Inflammatory macrophage treated with lipopolysaccharide for 4 hours (primary cell): ENCODE measurements at places on chromosomes 3 and 15.

DNA sequence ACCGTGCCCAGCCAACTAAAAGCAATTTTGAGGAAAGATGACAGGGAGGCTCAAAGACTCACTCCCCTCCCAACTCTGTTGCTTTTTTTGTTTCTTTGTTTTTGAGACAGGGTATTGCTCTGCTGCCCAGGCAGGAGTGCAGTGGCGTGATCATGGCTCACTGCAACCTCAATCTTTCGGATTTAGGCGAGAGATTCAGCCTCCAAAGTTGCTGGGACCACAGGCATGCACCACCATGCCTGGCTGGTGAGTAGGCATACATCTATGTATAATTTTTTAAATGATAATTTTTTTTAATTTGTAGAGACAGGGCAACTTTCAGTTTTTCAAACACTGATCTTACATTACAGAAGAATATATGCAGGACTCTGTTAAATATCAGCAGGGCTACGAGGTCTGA is 15.8 kb upstream of the THUMPD3 start:
- DNase-seq = no peak

DNA sequence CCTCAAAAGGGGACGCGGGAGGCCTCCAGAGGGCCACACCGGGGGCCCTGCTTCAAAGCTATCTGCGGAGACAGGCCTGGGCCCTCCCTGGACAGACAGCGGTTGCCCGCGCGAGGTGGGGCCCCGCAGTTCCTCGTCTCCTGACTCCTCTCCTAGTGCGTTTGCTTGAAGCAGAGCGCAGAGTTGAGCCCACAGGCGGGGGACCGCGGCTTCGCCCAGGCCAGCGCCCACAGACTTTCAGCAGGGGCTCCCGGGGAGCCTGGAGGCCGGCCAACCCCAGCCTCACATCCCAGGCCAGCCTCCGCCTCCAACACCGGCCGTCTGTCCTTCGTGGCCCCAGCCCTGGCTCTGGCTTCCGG is 540 bp upstream of the ADAMTS7 start:
- no peak for DNase-seq

DNA sequence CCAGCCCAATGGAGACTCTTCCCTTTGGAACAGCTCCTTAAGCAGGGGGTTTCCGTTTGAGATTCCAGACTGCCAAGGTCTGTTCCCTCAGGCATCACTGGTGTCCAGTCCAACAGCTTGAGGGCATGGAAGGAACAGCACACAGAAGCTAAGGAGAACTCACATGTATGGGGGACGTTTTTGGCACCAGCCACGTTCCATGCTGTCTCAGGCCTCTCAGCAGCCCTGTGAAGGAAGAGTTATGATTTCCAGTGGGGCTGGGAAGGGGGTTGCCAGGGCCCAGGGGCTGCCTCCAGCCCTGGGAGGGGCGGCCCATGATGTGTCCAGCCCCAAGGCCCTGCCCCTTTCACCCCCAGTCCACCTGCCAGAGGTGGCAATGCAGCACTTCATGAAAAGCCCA is 7.5 kb upstream of the RHO start:
- DNase-seq = no peak

DNA sequence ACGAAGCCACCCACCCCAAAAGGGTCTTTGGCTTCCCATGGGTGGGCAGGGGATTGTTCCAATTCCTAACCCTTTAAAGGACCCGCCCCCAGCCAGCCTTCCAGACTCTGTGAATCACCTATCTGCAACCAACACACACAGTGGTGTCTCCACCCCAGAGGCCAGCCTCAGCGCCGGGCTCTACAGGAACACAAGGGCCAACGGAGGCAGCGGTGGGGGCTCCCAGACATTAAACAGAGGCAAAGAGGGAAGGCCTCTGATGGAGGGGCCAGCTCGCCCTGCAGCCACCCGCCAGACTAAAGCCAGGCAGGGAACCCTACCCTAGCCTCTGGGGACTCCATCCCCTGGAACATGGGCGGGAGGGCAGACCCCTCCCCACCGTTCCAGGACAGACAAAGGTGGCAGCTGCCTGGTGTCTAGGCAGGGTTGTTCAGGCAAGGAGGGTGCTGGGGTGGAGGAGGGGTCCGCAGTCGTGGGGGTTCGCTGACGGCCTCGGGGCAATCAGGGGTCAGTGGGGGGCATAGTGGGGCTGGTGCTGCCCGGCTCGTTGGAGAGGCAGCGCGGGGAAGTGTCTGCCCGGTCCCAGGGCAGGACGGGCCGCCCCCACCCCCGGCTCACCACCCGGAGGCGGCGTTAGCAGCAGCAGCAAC is 448 bp downstream of the SHISA5 start:
- DNase-seq = no peak

DNA sequence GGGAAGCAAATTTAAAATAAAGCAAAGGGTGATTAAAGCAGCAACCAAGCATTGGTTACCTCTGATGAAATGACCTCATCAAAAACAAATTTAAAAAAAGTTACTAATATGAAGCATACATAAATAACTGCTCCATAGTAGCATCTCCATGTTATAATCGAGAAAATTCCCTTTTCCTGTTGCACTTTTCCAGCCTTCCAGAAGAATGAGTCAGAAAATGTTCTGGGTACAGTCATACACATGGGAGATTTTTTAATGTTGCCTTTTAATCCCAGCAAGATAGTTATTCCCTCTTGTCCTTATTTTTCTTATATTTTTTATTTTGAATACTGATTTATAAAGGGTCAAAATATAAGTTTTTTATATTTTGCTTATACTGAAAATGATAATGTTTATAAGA is 2.6 kb upstream of the TMCO5A start:
- DNase-seq = no peak

DNA sequence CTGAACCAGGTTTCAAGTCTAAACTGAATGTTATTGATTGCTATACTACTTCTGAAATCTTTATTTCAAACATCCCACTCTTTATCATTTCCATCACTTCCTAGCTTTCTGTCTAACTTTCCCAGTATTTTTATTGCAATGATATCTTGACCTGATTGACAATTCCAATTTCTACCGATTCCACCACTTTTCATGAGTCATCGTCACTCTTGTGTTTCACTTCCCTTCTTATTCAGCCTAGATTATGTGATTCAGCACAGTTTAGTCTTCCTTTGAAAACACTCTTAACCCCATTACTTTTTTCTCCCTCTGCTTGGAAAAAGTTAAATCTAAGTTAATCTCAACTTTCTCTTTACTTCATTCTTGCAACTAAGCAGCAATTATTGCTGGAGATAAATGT is 62.6 kb downstream of the SLC7A14 start:
- peak; percentile 46 for DNase-seq

- no peak for DNase-seq
Measured at GRCh38 chr3:66487465-66487864, 13.4 kb downstream of the LRIG1 start.

GRCh38 chr15:72535911-72536310 is 61.8 kb downstream of the ARIH1 start:
- DNase-seq = no peak

- no peak for DNase-seq
Measured at GRCh38 chr3:36736301-36736700, 28.1 kb downstream of the DCLK3 start.

- peak; percentile 64 for DNase-seq
Measured at GRCh38 chr15:41585127-41586047, 26.4 kb downstream of the TYRO3 start.

- no peak for DNase-seq
Measured at GRCh38 chr15:43735416-43735815, 10.8 kb upstream of the PDIA3 start.

DNA sequence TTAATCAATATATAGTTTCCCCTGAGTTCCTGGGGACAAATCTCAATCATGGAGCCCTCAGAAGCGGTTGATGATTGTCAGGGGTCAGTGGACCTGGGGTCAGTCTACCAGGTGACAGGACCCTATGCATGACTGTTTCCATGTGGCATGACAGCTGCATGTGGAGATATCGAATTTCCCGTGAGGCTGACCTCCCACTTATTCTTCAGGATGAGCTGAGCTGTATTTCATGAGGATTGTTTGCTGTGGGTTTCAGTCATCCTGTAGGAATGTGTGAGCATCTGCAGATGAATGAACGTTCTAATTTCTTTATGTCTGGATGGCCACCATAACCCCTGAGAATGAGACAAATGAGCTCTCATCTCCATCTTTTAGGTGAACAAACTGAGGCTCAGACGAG is 93.0 kb upstream of the HES1 start:
- DNase-seq = no peak

- no peak for DNase-seq
Measured at GRCh38 chr3:135135445-135135844, 340.4 kb downstream of the EPHB1 start.

DNA sequence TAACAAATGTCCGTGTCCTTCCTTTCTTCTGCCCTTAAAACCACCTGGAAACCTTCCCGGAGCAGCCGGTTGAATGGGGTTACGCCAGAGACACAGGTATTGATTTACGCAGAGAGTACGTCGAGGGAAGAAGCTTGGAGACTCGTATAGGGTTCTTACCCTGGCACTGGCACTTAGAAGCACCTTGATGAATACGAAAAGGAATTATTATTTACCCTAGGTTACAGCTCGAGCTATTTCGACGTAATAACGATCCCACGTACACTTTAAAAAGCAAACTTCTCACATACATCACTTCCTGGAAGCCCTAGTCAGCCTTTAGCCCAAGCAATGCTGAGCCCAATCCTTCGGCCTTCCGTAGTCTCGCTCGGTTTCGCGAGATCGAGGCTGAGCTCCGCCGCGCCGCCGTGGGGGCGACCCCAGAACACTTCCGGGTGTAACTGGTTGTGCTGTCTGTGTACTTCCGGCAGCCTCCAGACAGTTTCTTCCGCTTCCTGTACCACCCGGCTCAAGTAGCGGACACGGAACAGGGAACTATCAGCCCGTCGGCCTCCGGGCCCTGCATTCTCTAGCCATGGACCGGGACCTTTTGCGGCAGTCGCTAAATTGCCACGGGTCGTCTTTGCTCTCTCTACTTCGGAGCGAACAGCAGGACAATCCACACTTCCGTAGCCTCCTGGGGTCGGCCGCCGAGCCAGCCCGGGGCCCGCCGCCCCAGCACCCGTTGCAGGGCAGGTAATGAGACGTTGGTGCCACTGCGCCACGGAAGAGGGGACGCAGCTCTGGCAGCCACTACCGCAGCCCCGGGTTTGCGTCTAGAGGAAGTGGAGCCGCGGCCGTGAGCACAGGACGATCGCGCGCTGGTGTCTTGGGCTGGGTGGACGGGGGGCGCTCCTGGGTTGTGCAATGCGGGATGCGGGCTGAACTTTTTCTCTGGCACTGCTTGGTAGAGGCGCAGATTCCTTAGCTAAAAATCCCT is at the start of gene TTC14:
Gene TTC14, plus strand, starts transcription at position 476 of the 979 bp plus-strand sequence. Its CDS starts 99 bp downstream, at position 575.
- DNase-seq = peak; percentile 93

DNA sequence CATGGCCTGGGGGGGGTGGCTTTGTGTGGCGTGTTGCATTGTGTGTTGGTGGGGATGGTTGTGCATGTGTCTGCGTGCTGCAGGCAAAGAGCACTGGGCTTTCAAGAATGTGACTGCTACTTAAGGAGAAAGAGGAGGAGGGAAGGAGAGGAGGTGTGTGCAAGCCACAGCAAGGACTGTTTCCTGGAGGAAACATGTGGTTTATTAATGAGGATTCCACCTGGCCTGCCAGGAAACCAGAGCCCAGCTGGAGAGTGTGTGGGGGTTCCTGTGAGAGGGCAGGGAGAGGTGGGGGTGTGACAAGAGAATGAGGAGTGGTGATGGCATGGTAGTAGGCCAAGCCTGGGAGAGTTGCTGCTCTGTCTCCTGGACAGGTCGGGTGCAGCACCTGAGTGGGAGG is 258.1 kb upstream of the ROPN1 start:
- no peak for DNase-seq

GRCh38 chr3:27165321-27165721 is 203.9 kb downstream of the NEK10 start:
- DNase-seq = no peak

DNA sequence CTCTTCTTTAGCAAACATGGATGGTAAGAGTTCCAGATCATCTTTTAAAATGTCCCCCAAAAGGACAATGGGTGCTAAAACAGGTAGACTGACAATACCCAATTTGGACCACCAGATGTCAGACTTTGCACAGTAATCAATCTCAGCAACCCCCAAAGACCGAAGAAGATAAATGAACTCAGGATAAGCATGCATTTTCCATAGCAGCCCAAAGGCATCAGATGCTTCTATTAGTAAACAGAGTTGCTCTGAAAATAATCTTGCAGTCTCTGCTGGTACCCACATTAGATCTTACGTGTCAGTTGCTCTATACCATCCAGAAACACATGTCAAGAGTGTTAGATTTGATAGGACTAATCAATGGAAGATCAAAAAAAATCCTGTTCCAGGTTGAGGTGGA is 20.6 kb downstream of the MYH15 start:
- peak; percentile 40 for DNase-seq

- DNase-seq = no peak
Measured at GRCh38 chr3:107218864-107219269, 158.4 kb upstream of the CCDC54 start.

GRCh38 chr15:45871121-45871855 is 236.5 kb downstream of the SQOR start:
- DNase-seq = no peak

DNA sequence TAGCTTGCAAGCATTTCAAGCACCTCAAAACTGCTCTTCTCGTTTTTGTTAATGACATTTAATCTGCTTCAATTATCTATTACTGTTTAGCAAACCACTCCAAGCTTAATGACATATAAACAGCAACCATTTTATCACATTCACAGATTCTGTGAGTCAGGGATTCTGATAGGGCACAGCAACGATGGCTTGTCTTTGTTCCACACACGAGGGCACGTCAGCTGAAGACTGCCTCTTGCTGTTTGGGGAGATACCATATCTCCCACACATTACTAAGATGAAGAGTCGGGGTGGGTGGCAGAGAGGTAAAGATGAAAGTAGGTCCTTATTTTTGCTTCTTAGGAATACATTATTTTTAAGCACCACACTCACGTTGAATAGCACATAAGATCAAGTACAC is 19.3 kb downstream of the CPOX start:
- no peak for DNase-seq

DNA sequence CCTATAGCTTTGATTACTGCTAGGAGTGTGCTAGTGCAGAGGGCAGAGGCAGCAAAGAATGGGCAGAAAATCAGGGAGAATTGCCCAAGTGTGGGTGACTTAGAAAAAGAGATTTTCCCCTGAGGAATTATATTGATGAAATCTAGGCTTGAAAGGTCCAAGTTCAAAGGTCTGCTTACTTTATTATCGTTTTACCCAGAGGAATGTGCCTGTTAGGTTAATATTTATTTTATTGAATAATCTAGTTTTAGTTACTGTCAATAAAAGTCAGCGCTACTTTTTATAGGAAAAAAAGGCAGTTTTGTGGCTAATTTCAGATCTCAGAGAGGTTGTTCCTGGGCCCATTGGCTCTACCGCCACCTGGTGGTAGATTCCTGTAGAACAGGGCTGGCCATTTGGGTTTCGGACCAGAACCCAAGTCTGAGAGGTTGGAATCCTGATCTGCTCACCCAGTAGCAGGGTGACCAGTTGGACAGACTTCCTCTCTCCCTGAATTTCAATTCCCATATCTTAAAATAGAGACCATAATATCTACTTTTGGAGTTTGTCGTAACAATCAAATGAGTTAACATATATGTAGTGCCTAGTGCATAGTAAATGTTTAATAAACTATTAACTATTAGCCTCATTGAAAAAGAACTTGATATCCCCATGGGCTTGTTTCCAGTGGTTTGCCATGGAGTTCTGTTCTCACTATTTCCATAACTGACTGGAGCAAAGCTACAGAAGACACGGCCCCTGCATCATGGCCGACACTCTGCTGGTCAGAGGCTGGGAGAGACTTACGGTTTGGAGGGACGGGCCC is 62.7 kb upstream of the ZNF148 start:
- DNase-seq = peak; percentile 37
